ENCODE measurements at places on chromosomes 5 and 9. TPM values are rescaled to one million over a fixed set of nuclear protein-coding genes. Genes with fewer than 3 reads are reported as not detected.
A peak's percentile ranks its signal among the peaks of the same experiment; 100 is the strongest.

- no peak for DNase-seq
These were observed 1113.3 kb downstream of the PTPRD start for GRCh38 chr9:9499546-9499945.

- DNase-seq, result no peak
These were observed 16.9 kb downstream of the ELOVL7 start for GRCh38 chr5:60827201-60827600.

- no peak for DNase-seq
These were observed 605.4 kb downstream of the PTPRD start for GRCh38 chr9:10007356-10007755.

GRCh38 chr5:121963392-121963791 lies 1.6 kb downstream of the SRFBP1 start:
- no peak for DNase-seq

DNA sequence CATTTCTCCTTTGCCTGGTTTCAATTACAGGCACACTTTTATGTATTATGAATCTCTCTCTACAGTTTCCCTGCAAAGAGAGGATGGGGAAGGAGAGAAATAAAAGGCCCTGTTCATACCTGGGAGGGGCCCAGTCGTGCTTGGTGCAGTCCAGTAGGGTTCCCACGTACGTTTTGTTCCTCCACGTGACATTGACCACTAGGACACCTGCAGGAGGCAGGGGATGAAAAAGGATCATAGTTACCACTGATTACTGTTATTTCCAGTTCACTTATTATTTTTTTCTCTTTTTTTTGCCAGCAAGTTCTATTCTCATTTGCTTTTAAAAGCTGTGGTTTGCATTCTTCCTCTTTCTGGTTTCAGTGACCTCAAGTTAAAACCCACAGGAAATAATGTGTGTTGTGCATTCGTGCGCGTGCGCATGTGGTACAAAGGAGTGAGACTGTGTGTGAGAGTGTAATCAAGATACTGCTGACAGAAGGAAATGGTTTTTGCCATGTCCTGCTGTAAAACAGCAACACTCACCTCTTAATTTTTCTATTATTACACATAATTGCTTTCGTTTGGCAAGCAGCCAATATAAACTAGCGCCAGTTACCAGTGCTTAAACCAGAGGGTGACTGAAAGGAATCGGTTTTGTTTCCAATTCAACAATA lies 96.8 kb downstream of the ZNF608 start:
- peak; percentile 75 for DNase-seq

The GFPT2 gene
- total RNA-seq, result 0.10 TPM
